ENCODE measurements at places on chromosomes 1 and 21.

- no peak for DNase-seq
These were observed 86.3 kb upstream of the SOD1 start for GRCh38 chr21:31573217-31573616.

DNA sequence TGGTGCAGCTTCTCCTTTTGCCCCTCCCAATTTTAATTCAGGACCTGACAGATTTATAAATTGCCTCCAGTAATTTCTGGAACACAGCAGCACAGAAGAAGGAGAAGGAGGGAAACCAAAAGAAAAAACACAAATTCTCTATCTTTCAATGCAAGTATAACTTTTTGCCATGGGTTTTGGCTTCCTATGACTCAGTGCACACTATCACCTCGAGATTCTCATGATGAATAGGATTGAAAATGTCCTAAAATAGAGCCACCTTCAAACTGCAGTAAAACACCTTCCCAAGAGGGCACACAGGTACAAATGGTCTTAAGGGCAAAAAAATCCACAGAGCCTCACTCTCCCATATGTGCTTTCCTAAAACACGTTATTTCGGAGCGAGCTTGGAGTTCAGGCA is 113.6 kb downstream of the HLCS start:
- no peak for DNase-seq

DNA sequence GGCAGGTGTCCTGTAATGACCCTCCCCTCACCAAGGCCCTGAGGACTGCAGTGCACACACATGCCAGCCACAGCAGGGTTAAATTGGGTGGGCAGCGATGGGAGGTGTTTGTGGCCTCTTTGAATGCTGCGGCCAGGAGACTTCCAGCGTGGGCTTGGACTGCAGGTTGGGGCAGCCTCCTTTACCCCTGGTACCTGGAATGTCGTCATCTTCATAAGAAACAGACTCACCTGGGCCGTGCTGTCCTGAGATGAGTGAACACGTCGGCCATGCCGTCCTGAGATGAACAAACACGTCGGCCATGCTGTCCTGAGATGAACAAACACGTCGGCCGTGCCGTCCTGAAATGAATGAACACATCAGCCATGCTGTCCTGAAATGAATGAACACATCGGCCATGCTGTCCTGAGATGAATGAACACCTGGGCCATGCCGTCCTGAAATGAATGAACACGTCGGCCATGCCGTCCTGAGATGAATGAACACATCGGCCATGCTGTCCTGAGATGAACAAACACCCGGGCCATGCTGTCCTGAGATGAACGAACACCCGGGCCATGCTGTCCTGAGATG is 50.1 kb upstream of the COL6A1 start:
- DNase-seq: no peak

DNA sequence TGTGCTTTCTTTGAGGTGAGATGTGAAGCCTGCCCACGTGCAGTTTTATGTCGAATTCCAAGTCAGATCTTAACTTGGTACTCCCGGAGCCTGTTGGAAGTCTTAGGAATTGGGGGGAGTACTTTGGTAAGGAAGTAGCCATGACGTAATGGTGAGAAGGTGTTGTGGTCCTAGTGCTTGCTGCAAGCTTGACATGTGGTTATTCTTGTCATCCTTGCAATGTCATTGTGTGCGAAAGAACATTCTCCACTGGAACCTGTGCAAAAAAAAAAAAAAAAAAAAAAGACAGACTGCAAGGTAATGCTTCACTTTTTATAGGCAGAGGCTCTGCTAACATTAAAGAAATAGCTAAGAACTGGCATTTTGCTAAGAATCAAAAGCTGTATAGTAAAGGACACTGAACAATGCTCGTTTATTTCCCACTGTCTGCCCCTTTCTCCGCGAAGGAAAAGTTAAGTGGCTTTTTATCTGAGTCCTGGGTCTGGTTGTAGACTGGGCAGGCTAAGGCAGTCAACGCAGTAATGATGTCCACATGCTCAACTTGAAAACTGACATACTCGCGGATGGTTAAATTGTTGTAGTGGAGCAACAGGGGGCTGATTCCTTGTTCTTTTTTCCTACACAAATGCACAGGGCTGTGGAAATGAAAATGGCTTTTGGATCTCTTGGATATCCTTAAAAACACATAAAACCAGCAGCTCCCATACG is 2.1 kb downstream of the KAZN start:
- DNase-seq: no peak

GRCh38 chr1:169148472-169149252 is 42.2 kb downstream of the ATP1B1 start:
- no peak for DNase-seq

DNA sequence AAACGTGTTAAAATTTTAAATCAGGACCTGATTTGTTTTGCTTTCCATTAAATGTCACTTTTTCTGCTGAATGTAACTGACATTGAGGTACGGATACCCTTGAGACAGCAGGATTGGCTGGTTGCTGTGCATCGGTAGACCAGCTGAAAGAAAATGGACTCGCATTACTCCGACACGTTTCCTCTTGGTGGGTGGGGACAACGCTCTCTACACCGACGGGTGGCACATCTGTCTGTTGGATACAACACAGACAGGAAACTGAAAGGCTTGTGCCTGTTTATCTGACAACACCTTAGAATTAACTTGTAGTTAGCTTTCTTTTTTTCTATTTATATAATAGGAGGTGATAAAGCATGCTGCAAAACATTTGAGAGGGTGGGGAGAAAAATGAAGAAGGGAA is 19.4 kb downstream of the PRPF38A start:
- DNase-seq: no peak

- DNase-seq: no peak
These were observed 167.4 kb upstream of the TMEM51 start for GRCh38 chr1:14986168-14986567.

DNA sequence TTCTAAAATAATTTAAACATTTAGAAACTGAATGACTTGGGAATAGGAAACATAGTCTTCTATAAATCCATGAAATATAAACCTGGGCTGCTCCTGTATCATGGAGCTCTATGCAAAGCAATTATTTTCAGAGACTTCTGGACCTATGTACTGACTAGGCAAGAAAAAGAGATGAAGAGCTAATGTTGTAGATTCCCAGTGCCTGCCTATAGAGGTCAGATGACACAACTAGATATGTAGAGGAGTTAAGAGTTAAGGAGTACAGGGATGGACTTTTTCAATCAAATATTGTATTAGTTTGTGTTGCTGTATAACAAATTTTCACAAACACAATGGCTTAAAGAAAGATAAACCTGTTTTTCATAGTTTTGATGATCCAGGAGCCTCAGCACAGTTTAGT is 1434.5 kb downstream of the KCNT2 start:
- DNase-seq: no peak

- no peak for DNase-seq
These were observed 8.4 kb downstream of the SLC35E2B start for GRCh38 chr1:1684031-1684681.

DNA sequence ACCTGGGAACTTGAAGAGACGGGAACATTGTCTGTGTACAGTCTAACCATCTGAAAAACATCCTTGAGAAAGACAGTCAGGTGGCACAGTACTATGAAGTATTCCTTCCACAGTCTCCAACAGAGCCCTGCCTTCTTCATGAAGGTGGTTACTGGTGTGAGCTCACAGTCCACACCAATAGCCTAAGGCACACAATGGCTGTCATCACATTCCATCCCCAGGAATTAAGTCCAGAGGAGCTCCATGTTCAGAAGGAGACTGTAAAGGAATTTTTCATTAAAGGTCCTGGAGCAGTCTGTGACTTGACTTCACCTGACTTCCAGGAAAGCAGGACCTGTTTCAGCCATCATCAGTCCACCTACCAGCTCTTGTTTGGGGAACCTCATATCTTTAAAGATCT is 180.2 kb downstream of the C1orf21 start:
- DNase-seq: no peak

DNA sequence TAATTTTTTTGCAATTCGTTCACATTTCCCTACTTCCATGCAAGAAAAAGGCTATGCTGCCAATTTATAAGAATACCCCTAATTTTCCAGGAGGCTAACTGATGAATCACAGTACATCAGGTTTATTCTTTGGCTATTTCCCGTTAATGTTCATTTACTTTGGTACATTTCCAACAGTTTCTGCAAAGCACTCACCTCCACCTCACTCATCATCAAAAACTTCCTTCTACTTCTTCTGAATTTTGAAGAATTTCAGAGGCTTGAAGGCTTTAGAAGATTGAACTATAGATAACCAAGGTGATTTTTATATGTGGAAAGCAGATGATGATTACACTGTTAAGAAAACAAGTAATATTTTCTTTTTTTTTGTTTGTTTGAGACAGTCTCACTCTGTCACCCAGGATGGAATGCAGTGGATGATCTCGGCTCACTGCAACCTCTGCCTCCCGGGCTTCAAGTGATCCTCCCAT is 60.5 kb upstream of the HP1BP3 start:
- DNase-seq: no peak

DNA sequence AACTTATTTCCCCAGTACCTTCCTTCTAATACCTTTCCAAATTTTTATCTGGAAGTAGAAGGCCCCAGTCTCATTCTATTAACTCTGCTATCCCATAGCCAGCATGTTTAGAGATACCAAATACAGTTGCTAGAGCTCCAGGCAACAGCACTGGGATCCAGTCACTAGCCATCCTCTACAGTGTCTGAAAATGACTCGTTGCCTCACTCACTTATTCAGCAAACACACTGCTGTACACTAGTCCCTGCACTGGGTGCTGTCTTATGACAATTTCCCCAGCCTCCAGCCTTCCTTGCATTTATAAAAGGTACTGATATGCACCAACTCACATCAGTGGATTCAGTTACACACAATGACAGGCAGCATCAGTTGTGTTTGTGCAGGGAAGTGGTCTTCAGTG is 179.0 kb downstream of the DSCAM start:
- DNase-seq: no peak

GRCh38 chr1:205518661-205519540 is 14.4 kb downstream of the CDK18 start:
- no peak for DNase-seq

GRCh38 chr1:246639732-246640131 is 73.5 kb downstream of the CNST start:
- no peak for DNase-seq

DNA sequence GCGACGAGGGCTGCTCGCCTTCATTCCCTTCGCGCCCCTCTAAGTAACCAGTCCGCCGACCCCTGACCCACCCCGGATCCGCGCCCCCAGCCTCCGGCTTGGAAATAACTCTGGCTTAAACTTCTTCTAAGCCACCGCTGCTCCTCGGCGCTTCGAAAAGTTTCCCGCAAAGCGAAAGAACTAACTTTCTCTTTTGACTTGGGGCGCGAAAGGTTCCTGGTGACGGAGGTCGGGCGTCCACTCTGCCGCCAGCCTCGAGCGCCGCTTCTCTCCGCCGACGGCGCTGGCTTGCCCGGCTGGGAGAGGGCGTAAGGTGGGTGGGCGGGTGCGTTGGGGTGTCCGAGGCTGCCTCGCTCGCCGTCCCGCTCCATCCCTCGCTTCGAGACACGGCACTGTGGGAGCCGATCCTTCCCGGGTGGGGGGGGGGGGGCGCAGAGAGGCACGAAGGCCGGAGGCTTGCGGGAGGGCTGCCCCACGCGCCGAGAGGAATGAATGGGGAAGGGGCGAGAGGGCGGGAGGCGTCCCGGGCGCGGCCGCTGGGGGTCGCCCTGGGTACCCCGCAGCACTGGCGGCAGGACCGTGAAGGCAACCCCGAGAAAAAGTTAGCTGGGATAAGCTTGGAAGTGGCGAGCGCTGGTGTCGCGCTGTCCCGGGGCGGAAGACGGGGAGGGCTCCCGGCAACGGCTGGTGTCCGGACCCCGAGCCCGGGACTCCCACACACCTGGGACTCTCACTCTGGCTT is 569 bp downstream of the ATF3 start:
- DNase-seq: peak; percentile 53

DNA sequence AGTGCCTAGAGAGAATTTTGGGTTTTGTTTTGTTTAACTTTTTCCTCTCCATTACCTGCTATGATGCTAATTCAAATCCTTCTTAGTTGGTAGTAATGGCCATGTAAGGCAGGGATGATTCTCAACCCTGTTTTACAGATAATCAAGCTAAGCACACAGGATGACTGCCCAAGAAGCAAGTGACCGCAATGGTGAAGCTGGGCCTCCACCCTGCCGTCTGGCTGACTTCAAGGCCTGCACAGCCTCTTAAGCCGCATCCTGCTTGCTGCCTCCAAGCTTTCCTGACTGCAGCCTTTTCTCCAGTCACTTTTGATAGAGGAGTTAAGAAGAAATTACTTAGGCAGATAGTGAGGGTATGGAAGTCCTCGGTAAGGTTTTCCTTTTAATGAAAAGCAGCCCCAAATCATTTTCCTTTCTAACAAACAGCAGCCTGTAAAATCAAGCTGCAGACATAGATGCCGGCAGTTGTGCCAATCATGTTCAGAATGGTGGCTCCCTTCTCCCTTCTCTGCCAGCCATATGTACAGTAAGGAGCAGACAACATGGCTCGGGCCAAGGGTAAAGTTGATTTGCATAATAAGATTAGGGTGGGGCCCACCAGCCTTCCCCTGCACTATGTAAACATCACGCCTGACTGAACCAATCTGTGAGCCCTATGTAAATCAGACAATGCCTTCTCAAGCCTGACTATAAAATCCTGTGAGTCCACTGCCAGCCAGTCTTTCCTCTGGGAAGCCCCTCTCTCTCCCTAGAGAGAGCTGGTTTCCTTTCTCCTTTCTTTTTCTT is 8.8 kb upstream of the CTBS start:
- DNase-seq: peak; percentile 21

GRCh38 chr1:185857442-185857841 is 123.3 kb downstream of the HMCN1 start:
- DNase-seq: no peak

- no peak for DNase-seq
These were observed 127.5 kb upstream of the DNAH14 start for GRCh38 chr1:224801844-224802490.

GRCh38 chr1:204680051-204680450 is 5.5 kb downstream of the LRRN2 start:
- no peak for DNase-seq
